ENCODE measurements at places on chromosomes 2 and 18.

DNA sequence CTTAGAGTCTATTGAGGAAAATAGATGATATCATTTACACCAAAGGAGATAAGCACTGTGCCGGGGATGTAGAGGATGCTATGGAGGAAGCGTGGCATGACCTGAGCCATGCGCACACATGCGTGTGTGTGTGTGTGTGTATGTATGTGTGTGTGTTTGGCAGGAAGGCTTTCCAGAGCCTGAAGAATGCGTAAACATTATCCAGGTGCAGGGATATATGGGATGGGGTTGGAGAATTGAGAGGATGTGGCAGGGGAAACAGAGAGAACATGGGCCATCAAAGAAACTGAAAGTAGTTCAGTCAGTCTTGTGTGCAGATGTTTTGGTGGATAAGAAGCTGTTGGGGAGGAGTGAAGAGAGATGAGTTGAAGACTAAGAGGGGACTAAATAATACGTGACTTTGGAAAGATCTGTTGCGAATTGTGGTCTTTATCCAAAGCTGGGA, 9.3 kb upstream of the STAT1 start:
- no peak for DNase-seq

DNA sequence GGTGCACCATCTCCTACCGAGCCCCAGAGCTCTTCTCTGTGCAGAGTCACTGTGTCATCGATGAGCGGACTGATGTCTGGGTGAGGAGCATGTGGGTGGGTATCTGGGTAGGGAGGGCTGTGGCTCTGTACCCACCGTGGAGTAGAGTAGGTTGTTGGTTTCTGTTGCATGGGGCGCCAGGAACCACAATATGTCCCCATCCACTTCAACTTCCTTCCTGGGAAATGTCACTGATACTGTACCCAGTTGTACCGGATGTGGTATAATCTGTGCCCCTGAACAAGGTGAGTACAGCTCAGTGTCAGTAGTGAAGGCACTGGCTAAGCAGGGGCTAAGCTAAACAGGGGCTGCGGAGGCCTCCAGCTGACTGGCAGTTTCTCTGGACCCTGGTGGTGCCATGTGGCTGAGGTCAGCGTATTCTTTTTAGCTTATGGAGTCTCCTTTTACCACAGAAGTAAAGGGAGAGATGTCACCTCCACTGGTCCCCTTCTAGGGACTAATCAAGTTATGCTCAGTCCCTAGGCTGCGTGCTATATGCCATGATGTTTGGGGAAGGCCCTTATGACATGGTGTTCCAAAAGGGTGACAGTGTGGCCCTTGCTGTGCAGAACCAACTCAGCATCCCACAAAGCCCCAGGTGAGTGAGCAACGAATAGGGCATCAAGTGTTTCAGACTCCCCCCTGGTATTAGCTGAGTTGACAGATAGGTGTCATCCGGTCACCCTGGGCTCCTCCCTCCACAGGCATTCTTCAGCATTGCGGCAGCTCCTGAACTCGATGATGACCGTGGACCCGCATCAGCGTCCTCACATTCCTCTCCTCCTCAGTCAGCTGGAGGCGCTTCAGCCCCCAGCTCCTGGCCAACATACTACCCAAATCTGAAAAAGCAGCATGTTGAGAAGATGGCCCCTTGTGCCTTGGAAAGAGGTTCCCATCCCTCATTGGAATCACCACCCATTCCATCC, 2.7 kb downstream of the STK16 start:
- DNase-seq = no peak

- DNase-seq = peak; percentile 65
These were observed 2.3 kb upstream of the GTF3C3 start for GRCh38 chr2:196801674-196802261.

DNA sequence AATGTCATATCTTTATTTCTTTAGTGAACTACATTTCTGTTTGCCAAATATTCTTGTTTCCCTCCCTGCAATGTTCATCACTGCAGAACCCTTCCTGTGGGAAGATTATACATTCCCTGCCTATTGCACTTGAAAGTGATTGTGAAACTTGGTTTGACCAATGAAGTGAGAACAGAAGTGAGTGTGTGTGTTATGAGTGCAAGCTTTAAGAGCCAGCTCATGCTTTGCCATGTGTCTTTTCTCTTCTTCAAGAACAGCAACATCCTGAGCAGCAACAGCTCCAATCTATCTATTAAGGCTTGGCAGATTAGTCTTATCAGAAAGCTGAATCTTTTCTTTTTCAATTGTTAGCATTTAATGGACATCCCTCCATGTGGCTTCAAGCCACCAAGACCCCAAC, 42.0 kb upstream of the UBE2E3 start:
- no peak for DNase-seq

DNA sequence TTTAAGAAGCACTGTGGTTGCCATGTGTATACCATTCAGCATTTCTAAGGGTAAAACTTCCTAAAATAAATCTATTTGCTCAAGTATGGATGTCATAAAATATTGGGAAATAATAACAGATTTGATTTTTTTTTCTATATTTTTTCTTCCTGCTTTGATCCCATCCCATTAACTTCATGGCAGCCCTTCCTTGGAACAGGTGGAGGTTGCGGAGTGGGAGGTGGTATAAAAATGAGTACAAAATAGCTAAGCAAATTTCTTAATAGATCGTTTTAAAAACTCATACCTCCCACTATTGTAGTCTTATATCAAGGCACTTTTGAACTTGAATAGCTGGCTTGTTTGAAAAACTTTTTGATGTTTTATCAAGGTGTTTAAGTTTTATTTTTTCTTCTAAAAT, 152.1 kb upstream of the KYNU start:
- no peak for DNase-seq

DNA sequence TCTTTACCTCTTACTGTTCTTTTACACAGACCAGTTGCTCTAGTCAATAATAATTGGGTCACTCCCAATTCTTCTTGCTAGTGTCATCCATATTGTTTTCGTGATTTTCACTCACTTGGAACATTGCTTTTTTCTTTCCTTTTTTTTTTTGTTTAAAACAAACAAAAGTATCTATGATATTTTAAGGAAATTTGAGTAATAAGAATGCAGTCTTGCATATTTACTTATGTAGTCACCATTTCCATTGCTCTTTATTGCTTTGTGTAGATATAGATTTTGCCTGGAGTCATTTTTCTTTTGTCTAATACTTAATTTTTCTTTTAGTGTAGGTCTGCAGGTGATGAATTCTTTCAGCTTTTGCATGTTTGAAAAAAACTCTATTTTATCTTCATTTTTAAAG, 71.9 kb downstream of the WDR7 start:
- no peak for DNase-seq

GRCh38 chr2:10253596-10254372, 48.9 kb upstream of the HPCAL1 start:
- DNase-seq = no peak

DNA sequence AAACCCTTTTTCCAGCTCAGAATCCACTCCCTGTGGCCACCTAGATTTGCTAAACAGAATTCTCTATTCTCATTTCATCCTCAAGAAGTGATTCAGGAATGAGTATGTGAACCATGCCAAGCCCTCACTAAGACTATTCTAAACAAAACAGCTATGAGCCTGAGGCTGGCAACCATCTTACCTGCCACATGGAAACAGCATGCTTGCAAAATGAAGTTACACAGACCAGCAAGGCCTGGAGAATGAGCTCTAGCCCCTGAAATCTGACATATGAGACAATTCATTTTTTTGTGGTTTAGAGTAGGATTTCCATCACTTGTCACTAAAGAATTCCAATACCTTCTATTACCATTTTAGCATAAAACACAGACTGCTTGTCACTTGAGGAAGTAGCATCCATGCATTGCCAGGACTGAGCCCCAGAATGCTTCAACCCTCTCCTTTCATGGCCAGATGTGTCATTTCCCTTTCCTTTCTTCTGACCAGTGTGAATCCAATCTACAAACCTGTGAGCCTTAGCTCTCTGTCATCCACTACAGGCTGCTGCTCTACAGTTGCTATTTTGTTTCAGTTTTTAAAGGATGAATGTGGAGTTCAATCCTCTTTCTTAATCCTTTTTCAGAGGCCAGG, 744.3 kb upstream of the ACVR2A start:
- no peak for DNase-seq

- DNase-seq = no peak
These were observed 34.9 kb downstream of the SLC38A11 start for GRCh38 chr2:164920430-164920829.

DNA sequence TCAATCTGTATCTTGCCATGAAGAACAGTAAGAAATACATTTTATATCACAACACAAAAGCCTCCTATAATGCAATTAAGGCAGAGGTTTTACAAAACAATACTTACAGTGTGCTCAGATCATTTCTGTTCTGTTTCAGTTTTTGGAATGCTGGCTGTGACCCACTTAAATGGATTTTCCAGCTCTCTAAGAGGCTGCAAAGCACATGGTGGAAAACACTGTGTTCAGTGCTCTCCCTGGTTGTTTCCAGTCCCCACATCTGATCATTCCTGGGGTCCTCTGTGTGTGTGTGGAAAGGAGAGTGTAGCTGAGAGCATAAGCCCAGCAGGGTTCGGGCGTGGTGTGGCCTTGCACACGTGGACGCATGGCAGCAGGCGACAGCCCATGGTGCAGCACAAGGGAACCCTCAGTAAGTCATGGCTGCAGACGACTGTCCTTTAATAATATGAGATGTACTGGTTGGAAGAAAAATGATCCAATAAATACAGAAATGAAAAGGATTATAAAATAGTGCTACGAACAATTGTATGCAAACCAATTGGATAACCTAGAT, 95.6 kb downstream of the FAM210A start:
- no peak for DNase-seq

GRCh38 chr2:157152362-157152761, 105.1 kb upstream of the GALNT5 start:
- DNase-seq = no peak
